SK-N-MC (cell line): ENCODE measurements at places on chromosomes 1 and 21.
A peak's percentile ranks its signal among the peaks of the same experiment; 100 is the strongest.

GRCh38 chr21:27759820-27760219 lies 792.9 kb upstream of the ADAMTS5 start:
- no peak for DNase-seq

DNA sequence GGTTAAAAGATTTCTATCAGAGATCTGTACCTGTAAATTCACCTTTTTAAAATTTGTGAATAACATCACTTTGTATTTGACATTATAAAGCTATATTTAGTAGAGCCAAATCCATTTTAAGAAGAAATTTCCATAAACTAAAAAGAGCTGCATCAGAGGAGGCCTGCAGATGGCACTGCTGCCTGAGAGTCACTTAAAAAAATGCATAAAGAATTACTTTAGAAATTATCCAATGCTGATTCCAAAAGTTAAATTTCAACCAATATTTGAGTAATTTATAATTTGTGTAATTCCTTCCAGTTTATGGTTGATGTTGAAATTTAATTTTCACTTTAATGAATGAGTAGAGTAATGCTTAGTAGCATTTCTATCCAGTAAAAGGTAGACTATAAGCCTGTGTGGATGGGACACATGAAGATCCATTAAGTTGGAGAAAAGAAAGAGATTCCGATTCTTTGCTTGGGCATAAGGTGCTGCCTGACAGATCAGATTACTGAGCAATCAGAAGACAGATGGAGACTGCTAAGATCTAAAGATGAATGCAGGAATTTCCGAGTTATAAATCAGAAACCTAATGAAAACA lies 20.7 kb upstream of the RPE65 start:
- DNase-seq = no peak

DNA sequence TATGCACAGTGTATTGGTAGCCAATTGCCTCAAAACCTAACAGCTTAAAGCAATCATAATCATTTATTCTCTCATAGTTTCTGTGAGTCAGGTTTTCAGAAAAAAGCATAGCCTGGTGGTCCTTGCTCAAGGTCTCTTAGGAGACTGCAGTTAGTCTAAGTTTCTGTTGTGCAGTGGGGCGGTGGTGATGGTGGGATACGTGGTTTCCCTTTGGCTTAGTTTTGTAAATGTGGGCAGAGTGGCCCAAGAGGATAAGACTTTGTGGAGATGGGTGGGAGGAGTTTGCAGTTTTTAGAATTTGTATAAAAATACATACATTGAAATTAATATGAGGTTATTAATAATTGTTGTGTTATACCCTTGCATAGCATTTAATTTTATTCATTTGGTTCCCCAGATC lies 68.6 kb downstream of the NOS1AP start:
- no peak for DNase-seq

DNA sequence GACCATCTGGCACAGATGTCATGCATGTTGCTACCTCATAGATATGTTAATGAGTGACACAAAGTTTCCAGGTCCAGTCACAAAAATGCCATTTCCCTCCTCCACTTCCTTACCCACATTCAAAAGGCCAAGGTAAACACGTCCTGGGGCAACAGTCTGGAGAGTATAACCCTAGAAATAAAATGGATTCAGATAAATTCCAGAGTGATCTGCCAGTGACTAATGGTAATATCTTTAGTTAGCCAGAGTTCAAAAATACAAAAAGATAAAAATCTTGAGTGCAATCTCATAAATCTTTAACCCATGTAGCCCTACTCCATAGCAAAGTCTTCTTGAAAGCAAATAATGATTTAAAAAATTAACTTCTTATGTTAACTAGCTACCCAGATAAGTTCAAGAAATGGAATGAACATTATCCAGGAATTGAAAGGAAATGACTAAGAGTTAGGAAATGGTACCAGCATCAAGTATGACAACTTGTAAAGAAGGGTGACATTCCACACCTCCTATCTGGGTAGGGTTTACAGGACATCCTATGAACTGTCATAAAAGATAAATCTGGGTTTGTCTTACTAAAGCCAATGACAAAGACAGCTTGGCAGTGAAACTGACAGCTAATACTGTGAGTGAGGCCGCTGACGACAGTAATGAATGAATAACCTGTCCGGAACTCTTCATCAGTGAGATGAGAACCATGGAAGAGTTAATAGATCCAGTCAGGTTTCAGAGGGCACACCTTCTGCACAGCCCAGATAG lies 18.1 kb downstream of the RGS2 start:
- DNase-seq = no peak

DNA sequence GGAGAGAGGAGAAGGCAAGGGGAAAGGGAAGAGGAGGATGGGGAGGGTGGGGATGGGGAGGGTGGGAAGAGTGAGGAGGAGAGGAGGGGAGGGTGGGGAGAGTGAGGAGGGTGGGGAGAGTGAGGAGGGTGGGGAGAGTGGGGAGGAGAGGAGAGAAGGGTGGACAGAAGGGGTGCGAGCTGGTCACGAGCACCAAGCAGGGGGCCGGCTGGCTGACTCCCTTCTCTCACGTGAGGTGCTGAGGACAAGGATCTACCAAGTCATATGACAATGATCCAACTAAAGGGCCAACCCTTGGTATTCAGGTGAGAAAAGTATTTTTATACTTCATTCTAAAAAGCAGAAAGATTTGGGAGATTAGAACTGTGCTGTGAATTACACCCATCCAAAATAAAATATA lies 51.8 kb downstream of the COQ8A start:
- DNase-seq = no peak

GRCh38 chr1:43172527-43172972 lies 420 bp downstream of the CFAP57 start:
- DNase-seq = peak; percentile 63

- peak; percentile 28 for DNase-seq
Measured at GRCh38 chr1:95916616-95917015, 682.6 kb downstream of the RWDD3 start.

- no peak for DNase-seq
Measured at GRCh38 chr1:909861-910310, 13.8 kb upstream of the SAMD11 start.

DNA sequence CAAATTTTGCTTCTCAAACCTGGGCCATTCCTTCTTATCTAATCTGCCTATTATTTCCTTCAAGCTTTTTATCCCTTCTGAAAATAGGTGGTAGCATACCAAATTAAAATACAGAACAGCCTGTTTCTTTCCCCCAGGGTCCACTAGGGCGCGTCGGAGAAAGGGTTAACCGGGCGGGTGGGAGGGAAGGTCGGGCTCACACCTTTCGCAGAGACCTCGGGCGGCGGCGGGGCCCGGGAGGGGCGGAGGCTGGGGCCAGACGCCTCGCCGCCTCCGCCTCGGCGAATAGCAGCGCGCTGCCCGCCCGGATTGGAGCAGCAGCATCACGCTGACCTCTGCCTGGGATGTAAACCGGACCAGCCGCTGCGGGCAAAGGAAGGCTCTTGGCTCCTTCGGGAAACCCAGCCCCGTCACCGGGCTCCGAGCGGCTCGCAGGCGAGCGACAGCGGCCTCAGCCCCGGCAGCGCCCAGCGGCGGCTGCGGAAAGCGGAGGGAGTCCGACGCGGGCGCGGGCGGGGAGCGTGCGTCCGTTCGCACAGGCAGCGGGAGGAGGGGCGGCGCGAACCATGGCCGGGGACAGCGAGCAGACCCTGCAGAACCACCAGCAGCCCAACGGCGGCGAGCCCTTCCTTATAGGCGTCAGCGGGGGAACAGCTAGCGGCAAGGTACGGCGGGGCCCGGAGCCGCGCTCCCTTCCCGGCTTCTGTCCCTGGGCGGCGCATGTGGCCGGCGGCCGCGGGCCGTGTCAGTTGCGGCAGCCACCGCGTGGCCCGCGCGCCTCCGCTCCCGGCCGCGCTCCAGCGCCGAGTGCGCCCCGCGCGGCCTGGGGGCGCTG lies at the start of gene UCK2:
Gene UCK2 (plus strand): TSS at position 347 of the 835 bp plus-strand sequence. CDS start 220 bp downstream, at position 567.
- DNase-seq = no peak

- peak; percentile 6 for DNase-seq
Measured at GRCh38 chr21:14120091-14120734, 90.5 kb downstream of the LIPI start.

DNA sequence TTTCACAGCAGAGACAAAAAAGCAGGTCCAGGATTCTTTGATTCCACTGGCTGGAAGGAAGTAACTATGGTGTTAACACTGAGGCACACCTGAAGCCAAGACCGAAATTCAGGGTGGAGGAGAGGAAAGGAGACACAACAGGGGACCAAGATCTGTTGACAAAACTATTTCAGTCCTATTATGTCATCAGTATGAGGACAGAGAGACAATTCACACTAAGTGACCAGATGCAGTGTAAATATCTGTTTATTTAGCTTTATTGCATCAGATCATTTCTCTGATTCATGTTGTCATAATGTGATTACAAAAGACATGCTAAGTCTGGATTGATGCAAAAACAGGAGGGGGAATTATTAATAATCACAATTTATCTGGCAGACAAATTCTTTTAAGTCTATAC lies 118.8 kb downstream of the SIPA1L2 start:
- no peak for DNase-seq

- DNase-seq = no peak
Measured at GRCh38 chr1:119593805-119594204, 54.3 kb downstream of the ZNF697 start.

- no peak for DNase-seq
Measured at GRCh38 chr1:228321895-228322294, 84.7 kb downstream of the TRIM11 start.

- no peak for DNase-seq
Measured at GRCh38 chr1:6385488-6386191, 7.9 kb downstream of the ACOT7 start.

DNA sequence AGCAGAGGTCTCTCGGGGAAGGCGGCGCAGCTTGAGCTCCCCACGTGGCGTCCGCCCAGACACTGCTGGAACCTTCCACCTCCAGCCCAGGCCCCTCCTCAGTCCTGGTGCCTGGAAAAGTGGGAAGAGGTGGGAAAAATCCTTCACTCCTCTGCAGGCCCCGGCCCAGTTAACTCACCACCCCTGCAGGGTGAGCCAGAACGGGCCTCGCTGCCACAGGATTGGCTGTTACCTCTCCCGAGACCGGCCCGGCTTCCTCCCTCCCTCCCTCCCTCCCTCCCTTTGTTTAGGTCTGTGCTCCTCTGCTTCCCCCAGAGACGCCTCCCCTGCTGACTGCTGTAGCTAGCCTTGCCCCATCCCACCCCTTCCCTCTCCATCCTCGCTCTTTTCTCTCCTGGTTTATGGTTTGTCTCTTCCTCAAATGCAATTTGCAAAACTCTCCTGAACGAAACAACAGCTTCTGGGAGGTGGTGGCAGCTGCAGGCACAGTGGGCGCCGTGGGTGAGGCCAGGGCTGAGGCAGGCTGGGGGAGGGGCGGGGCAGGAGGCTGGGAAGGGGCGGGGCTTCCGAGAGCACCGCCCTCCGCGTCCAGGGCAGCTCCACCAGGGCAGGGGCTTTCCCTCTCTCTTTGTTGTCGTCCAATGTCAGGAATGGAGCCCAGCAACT lies 6.5 kb downstream of the CAPN9 start:
- DNase-seq = peak; percentile 3

- no peak for DNase-seq
Measured at GRCh38 chr1:160191756-160192155, 1.4 kb downstream of the CASQ1 start.

GRCh38 chr1:87956072-87956471 lies 627.4 kb downstream of the LMO4 start:
- no peak for DNase-seq

DNA sequence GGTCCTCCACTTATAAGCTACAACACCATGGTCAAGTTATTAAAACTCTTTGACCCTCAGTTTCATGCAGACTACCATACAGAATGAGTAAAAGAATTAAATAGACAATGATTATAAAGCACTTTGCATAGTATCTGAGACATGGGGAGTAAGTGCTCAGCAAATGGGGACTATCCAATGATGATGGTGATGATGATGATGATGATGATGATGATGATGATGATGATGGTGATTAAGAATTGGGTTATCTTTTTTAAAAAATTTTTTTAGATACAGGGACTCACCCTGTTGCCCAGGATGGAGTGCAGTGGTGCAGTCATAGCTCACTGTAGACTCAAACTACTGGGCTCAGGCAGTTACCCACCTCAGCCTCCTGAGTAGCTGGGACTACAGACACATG lies 8.1 kb upstream of the EPS15 start:
- DNase-seq = no peak
